ENCODE measurements at places on chromosomes 11 and 22.

GRCh38 chr11:8250434-8250833 is 13.2 kb downstream of the LMO1 start:
- no peak for DNase-seq

DNA sequence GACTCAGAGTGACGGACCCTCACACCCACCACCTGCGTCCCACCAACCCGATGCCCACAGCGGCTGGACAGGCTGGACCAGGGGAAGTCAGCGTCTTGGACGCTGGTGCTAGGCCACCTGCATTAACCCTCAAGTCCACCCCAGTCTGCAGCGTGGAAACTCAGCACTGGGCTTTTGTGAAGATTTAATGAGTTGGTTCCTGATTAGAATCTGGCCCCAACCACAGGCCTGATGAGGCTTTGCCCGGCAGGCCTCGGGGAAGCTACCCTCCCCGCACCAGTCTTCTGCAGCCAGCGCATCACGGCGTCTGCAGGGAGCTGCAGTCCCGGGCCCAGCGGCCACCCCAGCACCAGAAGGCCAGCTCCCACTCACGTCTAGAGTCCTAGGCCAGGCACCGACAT is 101.0 kb downstream of the BRD1 start:
- DNase-seq = no peak

- DNase-seq = no peak
Observed at GRCh38 chr11:114594703-114595102, 883 bp downstream of the NXPE4 start.

GRCh38 chr11:77819921-77820564 is 479 bp downstream of the RSF1 start:
- DNase-seq = no peak

DNA sequence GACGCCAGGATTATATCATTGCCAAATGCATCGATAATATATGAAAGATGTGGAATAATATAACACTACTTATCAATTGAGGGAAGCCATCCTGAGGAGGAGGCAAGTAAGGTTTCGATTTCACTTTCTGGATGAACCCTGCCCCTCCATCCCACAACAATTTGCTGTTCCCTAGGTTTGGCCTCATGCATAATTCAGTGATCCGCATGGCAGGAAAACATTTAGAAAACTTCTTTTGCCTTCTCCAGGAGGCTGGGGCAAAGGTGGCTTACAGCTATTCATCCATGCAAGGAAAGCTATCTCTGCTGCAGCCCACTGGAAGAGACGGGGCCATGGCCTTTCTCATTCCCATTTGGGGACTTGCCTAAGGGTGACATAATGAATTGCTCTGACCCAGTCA is 489.4 kb upstream of the CADM1 start:
- no peak for DNase-seq

DNA sequence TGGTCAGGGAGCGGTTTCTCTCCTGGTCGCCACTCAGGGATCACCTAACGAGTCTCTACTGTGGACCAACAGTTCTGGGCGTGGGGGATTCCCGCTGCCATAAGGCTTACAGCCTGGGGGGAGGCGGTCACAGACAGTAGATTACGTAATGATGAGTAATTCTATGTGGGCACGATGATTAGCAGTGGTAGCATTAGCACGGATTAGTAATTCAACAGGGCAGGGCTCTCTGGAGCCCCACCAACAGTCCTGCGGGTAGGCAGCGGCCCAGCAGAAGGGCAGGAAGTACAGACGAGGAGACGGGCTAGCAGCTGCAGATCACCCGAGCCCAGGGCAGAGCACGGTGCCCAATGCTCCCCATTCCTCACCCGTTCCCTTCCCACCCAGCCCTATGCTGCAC is 3.6 kb downstream of the SHISAL1 start:
- no peak for DNase-seq

DNA sequence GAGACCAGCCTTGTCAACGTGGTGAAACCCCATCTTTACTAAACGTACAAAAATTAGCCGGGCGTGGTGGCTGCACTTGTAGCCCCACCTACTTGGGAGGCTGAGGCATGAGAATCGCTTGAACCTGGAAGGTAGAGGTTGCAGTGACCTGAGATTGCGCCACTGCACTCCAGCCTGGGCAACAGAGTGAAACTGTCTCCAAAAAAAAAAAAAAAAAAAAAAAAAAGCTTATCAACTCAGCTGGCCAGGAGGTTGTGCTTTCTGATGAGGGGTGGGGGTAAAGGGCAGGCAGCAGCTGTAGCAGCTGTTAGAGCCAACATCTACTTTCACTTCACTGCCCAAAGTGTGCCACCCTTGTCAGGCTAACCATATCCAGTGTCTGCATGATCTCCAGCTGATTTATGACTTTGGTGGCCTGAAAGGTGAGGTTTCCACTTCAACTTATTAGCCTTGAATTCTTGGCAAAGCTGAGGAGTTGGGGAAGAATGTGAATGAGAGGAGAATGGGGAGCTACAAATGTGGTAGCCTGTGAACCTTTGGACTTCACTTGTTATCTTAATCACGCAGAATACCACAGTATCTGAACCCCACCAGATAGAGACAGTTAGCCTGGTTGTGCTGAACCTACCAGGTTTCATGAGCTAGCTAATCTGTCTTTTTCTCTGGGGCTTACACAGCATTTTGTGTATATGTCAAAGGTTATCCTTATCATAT is 19.6 kb downstream of the RNF121 start:
- DNase-seq = no peak

DNA sequence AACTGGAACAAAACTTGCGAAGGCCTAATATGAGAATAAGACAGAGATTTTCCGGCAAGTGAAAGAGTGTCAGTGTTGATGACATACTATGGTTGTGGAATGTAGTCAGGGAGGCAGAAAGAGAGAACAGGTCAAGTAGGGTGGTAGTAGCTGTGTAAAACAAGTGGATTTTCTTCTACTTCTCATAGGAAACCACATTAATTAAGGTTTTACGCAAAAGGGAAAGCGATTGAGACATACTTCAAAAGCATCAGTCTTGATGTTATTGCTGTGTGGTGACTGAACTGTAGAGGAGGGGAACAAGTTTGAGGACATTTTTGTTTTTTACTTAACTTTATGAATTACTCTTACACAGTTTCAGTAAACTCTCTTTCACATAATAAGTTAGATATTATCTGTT is 186.0 kb upstream of the CNTN5 start:
- DNase-seq = no peak

DNA sequence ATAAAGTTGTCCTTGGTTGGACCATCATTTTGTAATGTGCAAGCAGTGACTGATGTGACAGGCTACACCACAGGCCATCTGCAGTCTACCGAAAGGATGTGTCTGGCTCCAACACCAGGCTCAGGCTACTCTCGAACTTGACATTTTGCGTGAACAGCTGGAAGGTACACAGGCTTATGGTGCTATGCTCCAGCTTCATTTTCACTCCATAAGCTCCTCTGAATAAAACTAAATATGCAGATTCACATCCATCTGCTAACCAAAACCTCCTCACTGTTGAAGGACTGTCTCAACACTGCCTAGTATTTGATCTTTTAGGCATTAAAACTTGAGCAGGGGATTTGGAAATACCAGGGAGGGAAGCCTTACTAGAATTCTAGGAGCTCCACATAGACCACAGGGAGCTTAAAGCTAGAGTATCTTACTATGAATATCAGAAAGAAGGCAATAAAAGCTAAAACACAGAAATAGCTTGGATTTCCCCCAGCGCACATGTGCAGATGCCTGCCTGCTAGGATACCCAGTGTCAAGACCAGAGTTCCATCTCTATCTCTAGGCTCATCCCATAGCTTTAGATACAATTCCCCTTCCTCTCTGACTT is 383.9 kb upstream of the FAT3 start:
- no peak for DNase-seq

DNA sequence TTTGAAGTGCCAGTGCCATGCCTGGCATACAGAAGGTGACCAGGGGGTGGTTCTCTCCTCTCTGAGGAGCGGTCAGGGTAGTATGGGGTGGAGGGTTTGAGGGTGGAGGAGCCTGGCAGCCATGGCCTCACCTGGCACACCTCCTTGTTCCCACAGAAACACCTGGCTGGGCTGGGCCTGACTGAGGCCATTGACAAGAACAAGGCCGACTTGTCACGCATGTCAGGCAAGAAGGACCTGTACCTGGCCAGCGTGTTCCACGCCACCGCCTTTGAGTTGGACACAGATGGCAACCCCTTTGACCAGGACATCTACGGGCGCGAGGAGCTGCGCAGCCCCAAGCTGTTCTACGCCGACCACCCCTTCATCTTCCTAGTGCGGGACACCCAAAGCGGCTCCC is 9.6 kb downstream of the SERPINH1 start:
- no peak for DNase-seq

GRCh38 chr11:26572770-26573402 is 823 bp upstream of the MUC15 start:
- DNase-seq = no peak

- no peak for DNase-seq
Observed at GRCh38 chr11:120357620-120358019, 21.4 kb downstream of the ARHGEF12 start.

- DNase-seq = no peak
Observed at GRCh38 chr22:49833340-49834007, 5.8 kb upstream of the BRD1 start.

- DNase-seq = no peak
Observed at GRCh38 chr11:128777369-128778011, 83.6 kb downstream of the FLI1 start.

DNA sequence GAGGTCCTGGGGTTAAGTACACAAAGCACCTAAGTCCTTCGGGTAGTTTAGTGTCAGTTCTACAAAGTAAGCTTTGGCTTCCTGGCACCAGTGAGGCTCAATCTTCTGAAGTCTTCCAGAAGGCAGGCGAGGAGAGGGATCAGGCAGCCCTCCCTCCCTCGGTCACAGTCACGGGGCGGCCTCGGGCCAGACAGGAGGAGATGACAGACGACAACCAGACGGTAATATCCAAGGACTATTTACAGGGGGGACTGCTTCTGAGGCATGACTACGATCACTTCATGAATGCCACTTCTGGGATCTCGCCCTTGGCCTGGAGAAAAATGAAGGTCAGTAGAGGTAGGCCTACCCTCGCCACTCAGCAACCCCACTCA is 383 bp upstream of the TMEM223 start:
- DNase-seq = no peak

GRCh38 chr22:38802671-38803121 is 8.8 kb upstream of the DNAL4 start:
- DNase-seq = no peak

DNA sequence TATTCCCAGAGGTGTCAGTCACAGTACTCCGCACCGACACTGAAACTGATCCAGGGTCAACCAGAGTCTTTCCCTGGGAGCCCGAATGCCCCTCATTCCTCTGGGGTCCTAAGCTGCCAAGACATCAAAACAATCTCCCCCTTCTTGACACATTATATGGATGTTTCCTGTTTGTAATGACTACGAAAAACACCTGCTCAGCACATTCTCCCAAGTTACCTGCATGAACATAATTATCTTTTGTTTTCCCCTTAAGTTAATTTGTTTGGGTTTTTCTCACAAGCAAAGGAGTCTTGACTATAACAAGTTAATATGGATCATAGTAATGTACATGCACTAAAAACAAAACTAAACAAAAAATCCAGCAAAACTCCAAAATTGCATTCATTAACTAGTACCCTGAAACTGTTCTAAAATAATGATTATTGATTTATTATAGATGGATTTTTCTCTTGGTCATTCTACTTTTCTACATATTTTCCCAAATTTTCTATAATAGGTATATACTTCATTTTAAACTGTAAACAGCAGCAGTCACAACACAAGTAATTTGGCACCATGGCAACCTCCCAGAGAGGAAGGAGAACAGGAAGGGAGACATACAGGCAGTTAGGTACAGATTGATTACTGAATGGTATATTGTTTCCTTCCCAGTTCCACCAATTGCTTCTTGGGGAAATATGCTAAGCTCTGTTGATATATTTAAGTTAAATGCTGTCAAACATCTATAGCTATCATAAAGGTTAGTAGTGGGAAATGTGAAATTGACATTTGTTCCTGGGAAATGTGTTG is 631.5 kb downstream of the METTL15 start:
- DNase-seq = no peak

GRCh38 chr11:110295086-110295485 is 1.3 kb downstream of the RDX start:
- DNase-seq = no peak
